Fibroblast of villous mesenchyme (primary cell): ENCODE measurements at places on chromosomes 13 and 19. TPM values are rescaled to one million over a fixed set of nuclear protein-coding genes. Genes with fewer than 3 reads are reported as not detected.

- DNase-seq, result no peak
Observed at GRCh38 chr19:3931041-3931440, 1.8 kb upstream of the NMRK2 start.

DNA sequence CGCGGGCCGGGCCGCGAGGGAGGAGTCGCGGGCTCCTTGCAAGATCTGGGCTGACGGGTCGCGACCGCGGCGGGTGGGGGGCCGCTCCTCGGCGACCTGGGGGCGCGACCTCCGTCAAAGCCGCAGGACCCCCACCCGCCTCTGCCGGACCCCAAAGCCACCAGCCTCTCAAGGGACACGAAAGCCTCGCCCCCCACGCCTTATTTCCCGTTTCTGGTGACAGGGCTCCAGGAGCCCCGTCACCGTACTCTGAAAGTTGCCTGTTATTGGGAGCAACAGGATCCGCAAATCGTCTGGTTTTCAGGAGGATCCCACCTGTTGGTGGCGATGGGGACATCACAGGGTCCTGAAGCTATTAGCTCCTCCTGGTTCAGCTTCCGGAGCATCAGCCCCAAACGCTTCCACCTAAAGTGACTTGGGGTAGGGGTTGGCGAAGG, 530 bp downstream of the MAU2 start:
- peak; percentile 25 for DNase-seq

The NLRP5 gene
- total RNA-seq, result not detected in 2 replicates

The GPR18 gene
- total RNA-seq, result not detected in 2 replicates

The PSPN gene
- total RNA-seq, result 0.97 and 1.7 TPM in 2 replicates

DNA sequence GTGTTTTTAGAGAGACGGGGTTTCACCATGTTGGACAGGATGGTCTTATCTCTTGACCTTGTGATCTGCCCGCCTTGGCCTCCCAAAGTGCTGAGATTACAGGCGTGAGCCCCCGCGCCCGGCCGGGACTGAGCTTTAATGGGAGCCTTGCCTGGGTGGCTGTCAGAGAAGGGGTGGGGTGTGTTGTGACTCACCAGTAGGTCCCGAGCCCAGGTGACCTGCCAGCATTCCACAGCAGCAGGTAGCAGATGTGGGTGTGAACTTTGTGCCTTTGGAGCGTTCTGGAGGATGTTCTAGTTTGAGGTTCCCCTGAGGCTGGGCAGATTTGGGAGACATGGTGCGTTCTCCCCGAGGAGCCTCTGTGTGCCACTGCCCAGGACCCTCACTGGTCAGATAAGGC, 7.1 kb upstream of the EPN1 start:
- DNase-seq, result no peak

The IGFL3 gene
- not detected in 2 replicates for total RNA-seq

- DNase-seq, result peak; percentile 87
Observed at GRCh38 chr19:53192771-53193534, at the start of gene ZNF665. TSS of gene ZNF665 (minus strand) at chr19:53193358. CDS start at chr19:53182898, 10,460 bp downstream.

- DNase-seq, result peak; percentile 93
Observed at GRCh38 chr19:3343619-3344502, 22.5 kb upstream of the NFIC start.

The SIGLEC9 gene
- under 0.01 TPM in 1 of 2 replicates, not detected in the other for total RNA-seq

The PLA2G4C gene
- 6.8 and 22.5 TPM in 2 replicates for total RNA-seq

GRCh38 chr13:112069061-112069844, 2.3 kb downstream of the SOX1 start:
- no peak for DNase-seq

DNA sequence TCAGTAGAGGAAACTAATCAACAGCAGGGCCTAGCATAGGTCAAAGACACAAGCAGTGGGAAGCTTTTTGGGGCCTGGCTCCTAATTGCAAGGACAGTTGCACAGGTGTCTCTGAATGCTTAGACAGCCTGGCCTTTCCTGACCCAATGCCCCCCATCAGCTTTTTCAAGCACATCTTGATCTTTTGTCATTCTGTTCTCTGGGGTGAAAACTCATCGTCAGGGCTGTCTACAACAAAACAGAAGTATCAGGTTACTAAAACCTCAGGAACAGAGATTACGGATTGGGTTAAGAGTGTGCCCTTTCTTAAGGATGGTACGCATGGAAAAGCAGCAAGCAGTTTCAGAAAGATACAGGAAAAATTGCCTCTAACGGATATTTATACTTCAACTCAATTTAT, 8.3 kb upstream of the ZNF254 start:
- DNase-seq, result no peak

The COL5A3 gene
- 5.6 and 10.6 TPM in 2 replicates for total RNA-seq

DNA sequence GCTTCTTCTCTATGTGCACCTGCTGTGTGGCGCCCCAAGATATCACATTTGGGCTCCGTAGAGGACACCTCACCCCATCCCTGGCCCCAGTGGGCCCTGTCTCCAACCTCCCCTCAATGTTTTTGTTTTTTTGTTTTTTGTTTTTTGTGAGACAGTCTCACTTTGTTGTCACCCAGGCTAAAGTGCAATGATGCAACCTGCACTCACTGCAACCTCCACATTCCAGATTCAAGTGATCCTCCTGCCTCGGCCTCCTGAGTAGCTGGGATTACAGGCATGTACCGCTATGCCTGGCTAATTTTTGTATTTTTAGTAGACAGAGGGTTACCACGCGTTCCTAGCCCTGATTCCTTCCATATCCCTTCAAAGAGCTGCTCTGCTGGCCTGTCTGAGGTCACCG, 26.9 kb upstream of the TUBGCP3 start:
- no peak for DNase-seq

The ADGRE2 gene
- total RNA-seq, result 0.43 and 0.97 TPM in 2 replicates

The LGALS14 gene
- not detected in 2 replicates for total RNA-seq
